Pancreas (tissue), 10 donors: ENCODE measurements at places on chromosomes 4 and X. TPM values are rescaled to one million over a fixed set of nuclear protein-coding genes. Genes with fewer than 3 reads are reported as not detected.

ACE2 gene
- total RNA-seq = 3.4 TPM

DNA sequence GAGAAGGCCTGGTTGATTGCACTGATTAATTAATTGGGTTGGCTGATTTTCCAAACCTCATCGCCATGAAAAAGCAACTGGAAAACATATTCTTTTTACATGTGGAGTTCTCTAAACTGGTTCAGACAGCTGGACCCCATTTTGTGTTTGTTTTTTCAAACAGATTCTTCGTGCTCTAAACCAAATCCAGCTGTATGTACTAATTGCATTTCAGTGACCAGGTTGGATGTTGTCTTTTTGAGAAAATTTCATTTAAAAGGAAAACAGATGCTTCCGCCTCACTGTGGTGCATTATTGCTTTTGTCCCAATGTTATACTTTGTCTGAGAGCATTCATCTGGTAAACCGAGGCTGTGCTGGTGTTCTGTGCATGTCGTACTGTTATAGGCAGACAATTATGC, 67.8 kb upstream of the LNX1 start:
- no peak for DNase-seq

GRCh38 chr4:87375719-87376291, 15.2 kb downstream of the HSD17B11 start:
- DNase-seq = peak; percentile 47

- no peak for DNase-seq
Observed at GRCh38 chr4:105387466-105387865, 86.4 kb downstream of the PPA2 start.

DNA sequence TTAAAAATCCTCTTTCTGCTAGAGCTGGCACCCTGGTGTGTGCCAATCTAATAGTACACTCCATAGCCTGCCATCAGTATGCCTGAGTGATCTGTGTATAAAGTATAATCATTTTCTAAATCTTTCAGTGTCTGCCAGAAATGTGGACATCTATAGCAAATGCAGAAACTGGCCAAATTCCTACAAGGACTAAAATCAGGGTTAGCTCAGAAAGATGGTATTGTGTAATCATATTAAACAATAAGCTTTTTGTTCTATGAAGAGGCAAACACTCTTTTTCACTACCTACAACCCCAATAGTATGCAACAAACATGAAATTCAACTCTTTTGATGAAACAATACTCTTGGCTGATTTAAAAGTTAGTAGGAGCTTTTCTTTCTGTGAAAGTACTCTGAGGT, 7.7 kb upstream of the TXLNG start:
- DNase-seq = no peak

VCX gene
- total RNA-seq = not detected

TEX13C gene
- total RNA-seq = not detected

- no peak for DNase-seq
Observed at GRCh38 chrX:9646471-9647224, 119.0 kb downstream of the GPR143 start.

DNA sequence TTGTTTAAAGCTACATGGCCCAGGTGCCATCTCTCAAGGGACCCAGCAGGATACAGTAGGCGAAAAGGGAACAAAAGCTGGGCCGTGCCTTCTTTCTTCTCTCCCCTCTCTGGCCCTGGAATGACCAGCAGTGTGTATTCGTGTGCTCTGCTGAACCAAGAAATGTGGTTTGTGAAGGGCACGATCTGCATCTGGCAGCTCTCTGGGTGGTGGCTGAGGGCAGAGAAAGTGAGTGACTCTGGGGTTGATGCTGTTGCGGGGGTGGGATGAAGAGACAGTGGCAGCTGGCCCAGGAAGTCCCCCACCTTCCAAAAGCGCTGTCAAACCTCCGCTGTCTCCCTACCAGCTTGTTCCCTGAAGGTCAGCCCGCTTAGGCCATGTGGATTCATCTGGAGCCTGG, 88.3 kb downstream of the CLDN34 start:
- DNase-seq = no peak

PCSK1N gene
- total RNA-seq = 20.4 TPM

GRCh38 chrX:37350034-37350365, 836 bp downstream of the PRRG1 start:
- no peak for DNase-seq

GRCh38 chr4:183469285-183469684, 24.8 kb downstream of the CDKN2AIP start:
- no peak for DNase-seq

EREG gene
- total RNA-seq = not detected
